ENCODE measurements at places on chromosomes 12 and 14.

DNA sequence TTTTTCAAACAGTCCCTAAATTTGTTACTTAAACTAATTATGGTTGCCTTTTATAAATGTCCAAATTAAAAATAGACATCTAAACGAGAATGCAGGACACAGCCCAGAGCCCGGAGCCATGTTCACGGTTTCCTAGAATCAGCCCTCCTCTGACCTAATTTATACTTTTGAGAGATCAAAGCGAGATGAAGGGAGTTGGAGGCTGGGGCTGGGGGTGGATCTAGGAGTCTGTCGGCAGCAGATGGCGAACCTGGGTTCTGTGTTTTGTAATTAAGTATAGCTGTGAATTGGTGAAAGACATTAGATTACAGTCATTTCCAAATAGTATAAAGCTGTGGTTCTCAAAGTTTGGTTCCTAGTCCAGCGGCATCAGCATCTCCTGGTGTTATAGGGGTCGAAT lies 210.1 kb downstream of the SLC41A2 start:
- no peak for DNase-seq

- no peak for DNase-seq
These were observed 2.2 kb downstream of the CDK2AP1 start for GRCh38 chr12:123269395-123269892.

- DNase-seq = no peak
These were observed 326.8 kb downstream of the PDZRN4 start for GRCh38 chr12:41514907-41515306.

DNA sequence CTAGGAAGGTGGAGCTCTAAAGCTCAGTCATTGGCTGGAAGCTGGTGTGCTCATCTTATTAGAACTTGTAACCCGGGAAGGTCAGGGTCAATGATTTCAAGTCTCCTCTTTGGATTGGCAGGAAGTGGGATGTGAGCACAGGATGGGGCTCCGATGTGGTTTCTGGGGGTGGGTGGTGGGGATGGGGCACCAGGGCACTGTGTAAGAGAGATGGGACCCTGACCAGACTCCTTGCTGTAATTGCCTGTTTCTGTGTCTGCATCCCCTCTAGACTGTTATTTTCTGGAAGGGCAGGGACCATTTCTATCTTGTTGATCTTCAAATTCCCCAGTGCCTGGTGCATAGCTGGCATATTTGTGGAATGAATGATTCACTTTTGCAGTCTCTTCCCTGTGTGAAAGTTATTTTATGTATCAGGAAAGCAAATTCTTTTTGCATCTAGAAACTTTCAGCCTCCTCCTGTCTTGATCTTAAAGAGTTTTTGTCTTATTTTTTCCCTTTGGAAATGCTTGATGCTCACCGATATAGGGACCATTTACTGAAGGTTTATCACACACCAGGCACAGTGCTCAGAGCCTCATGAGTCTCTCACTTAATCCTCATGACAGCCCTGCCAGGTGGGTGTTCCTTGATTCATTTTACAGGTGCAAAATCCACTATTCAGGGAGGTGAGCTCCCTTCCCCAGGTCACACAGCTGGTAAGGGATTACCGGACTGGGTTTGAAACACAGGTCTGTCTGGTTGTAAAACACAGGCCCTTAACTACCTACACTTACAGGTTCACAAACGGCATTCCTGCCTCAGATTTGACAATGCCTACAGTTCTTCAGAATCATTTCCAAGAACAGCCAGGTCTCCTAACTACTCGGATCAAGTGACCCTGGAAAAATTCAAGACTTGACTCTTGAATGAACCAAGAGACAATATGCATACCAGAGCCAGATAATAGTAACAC lies 86.9 kb upstream of the IGF1 start:
- no peak for DNase-seq

DNA sequence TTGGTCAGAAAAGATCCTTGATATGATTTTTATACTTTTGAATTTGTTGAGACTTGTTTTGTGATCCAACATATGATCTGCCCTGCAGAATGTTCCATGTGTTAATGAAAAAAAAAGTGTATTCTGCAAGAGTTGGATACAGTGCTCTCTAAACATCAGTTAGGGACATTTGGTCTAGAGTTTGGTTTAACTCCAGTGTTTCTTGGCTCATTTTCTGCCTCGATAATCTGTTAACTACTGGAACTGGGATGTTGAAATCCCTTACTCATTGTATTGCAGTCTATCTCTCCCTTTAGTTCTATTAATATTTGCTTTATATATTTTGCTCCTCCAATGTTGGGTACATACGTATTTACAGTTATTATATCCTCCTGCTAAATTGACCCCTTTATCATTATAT lies 18.3 kb upstream of the TXNRD1 start:
- DNase-seq = no peak

DNA sequence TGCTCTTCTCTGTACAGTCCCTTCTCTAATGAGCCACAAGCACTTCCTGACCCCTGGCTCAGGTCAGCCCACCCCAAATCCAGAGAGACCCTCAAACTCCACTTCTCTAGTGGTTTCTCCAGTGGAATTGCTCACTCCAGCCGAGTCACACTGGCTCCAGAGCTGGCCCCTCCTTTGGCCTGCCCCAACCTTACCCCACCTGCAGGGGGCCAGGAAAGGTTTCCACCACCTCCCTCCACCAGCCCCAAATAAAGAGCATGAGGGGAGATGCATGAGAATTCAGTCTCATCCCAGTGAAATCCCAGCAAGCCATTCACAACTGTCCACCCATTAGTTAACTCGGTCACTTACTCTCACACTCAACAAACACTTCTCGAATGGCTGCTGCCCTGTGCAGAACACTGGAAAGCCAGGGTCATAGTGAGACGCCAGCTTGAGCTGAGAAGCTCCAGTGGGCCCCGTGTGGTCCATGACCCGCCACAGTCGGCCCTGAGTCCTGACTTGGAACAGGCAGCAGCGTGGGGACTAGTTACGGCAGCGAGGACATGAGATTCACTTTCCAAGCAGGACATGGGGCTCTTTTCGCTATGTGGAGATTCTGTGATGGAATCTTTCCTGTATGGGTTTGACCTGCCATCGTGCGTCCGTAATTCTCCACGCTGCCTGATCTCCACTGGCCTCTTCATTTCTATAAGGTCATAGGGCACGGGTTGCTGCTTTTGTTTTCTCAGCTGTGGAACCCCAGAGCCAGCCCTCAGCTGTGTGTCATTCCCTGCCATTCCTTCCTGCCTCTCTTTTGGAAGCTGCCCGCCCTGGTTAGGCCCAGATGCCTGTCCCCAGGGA lies 44.2 kb downstream of the SLC6A12 start:
- no peak for DNase-seq

GRCh38 chr12:58841058-58841798 lies 79.1 kb downstream of the LRIG3 start:
- no peak for DNase-seq

DNA sequence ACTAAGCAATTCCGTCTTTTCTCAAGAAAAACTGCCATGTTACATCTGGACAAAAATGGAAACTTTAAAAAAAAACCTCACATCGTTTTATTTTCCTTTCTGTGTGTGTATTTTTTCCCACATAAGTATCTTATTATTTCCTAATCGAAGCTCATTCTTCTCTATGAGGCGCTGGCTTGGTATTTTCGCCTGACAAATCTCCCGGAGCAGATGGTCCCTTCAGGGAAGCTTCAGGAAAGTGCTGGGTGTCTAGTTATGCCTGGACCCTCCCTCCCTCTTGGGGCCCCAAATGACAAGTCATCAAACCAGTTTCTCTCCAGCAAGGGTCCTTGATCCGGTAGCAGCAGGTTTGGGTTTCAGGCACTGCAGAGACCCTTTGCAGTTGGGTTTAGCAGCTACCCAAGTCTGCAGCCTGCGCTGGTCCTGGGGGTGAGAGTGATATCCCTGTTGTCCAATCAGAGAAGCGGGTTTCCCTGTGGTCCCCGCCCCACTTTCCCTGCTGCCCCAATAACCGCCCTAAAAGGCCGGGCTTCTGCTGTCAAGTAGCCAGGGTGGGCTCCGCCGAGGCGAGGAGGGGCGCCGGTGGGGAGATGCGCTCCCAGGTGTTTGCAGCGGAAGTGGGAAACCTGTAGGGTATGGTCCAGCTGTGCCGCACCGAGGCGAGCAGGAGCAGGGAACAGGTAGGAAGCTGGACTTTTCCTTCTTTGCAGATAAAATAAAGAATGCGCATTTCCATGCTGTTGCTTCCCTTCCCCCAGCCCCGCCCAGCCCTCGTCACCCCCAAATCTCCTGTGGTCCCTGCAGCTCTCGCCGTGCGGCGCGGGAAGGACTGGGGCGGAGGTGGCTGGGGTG lies at the start of gene CNTN1:
Gene CNTN1, plus strand, starts transcription at position 527 of the 852 bp plus-strand sequence.
- DNase-seq = peak; percentile 82

DNA sequence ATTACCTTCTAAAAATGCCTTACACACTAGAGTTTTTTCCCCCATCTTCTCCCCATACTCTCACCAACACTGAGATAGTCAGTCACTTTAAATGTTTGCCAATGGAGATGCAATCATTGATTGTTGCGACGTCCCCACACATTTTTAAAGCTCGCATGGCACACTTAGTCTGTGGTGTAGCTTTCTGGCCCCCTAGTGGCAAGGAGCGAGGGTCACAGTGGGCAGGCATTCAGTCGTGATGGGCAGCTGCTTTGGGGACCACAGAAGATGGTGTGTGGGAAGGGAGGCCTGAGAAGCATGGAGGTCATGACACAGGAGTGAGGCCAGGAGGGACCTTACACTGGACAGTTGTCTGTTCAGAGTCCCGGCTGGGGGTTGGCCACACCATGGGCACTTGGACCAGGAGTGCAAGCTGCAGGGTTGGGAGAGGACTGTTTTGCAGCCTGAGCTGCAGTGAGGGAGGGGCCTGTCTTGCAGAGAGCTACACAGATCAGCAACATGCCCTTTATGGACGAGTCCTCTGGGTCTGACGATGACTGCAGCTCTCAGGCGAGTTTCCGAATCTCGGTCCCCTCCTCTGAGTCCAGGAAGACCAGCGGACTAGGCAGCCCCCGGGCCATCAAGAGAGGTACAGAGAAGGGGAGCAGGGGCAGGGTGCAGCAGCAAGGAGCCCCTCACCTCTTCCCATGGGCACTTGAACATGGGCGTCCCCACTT lies 28.6 kb downstream of the PIGH start:
- peak; percentile 43 for DNase-seq

GRCh38 chr14:74290415-74290814 lies 12.3 kb downstream of the ABCD4 start:
- no peak for DNase-seq

DNA sequence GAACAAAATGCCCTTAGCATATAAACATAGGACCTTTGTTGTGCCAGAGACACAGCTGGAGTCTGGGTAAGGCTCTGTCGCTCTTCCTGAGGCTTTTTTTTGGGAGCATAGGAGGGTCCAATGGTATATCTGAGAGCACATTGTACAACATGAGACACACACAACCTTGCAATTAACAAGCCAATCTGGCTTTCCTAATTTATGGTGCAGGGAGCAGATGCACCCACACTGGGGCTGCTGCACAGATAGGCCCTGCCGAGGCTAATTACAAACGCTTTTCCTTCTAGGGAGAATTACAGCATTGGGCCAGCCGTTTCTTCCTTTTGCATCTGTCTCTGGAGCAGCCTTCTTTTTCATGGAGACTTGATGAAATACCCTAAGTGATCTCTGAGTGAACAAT lies 75.0 kb upstream of the OVCH1 start:
- DNase-seq = no peak

DNA sequence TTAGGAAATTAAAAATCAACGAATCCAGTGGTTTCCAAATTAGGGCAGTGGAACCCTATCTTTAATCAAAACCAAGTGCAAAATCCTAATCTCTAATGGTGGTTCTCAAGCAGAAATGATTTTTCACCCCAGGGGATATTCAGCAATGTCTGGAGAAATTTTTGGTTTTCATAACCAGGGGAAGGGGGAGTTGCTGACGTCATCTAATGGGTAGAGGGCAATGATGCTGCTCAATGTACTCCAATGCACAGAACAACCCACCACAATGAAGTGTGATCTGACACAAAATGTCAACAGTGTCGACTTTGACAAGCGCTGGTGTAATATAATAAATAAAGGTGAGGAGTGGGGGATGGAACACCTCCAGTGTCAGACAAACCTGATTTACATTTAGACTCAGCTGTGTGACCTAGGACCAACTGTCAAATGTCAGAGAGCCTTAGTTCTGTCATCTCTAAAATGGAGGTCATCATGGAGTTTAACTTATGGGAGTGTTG lies 81.5 kb downstream of the CMKLR1 start:
- DNase-seq = no peak

DNA sequence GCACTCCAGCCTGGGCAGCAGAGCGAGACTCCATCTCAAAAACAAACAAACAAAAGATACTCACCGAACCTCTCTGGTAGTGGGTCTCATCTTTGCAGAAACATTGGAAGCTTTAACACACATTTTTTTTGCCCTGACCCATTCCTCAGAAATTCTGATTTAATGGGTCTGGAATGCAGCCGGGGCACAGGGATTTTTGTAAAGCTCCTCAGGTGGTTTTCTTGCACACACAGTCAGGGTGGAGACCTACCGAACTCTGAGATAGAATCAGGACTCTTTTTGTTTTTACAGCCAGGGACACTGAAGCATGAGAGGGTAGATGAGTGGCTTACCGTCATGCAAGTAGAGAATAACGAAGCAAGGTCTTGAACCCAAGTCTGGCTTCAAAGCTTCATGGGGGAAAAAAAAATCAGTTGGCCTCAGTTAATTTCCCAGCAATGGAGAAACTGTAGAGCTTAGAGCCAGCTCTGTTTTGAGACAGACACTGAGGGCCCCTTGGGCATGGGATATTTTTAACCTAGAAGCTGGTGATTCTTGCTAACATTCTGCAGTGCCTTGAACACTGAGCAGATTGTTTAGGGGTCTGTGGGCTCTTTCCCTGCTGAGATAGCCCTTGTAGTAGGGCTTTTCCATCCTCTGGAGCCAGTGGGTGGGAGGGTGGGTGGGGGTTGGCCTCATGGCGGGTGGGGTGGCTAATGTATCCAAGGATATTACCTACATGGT lies 4.8 kb downstream of the RNU4-2 start:
- DNase-seq = no peak

DNA sequence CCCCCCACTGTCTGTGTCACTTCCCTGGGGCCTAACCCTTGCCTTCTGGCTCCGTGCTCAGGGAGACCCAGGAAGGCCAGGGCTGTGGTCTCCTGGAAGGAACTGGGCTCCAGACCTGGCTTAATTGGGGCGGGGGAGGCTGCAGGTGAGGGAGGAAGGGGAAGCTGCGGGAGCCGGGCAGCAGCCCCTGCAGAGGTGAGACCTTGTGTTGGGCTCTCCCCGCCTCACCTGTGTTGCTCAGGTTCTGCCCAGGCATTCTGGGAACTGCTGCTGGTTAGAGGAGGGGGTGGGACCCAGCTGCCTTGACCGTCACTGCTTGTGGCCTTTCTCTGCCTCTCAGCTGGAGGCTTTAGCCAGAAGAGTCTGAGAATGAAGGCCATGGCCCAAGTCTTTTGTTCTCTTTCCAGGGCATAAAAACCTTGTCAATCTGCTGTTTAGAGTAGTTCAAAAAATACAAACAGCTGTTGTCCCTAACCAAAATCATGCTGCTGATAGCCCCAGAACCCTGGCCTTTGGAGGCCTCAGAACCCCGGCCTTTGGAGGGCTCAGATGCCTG lies 247.6 kb downstream of the CHST11 start:
- no peak for DNase-seq

- DNase-seq = no peak
These were observed 162.9 kb downstream of the DUSP6 start for GRCh38 chr12:89189448-89189847.

Measured in iPS DF 6.9 (cell line).